AG08396 (cell line): ENCODE measurements at places on chromosomes 5 and 9.

DNA sequence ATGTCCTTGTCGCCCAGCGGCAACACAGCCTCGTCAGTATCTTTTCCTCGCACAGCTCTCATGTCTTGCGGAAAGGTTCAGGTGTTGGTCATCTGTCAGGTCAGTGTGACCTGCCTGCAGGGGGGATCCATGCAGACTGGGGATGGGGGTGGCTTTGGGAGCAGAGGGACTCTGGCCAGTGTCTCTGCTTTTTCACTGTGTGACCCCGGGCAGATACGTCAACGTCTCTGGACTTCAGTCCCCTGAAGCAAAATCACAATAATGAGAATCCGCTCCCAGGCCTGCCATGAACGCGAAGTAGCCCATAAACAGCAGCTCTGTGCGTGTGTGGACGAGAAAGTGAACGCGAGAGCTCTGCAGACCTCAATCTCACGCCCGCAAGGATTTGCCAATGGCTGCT is 75.7 kb upstream of the FCN1 start:
- DNase-seq = no peak

DNA sequence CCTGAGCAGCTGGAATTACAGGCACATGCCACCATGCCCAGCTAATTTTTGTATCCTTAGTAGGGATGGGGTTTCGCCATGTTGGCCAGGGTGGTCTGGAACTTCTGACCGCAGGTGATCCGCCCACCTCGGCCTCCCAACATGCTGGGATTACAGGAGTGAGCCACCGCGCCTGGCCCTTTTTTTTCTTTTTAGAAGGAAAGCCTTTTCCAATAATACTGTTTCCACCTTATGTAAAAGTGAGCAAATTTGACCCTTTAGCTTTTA is 23.7 kb upstream of the F2R start:
- no peak for DNase-seq

DNA sequence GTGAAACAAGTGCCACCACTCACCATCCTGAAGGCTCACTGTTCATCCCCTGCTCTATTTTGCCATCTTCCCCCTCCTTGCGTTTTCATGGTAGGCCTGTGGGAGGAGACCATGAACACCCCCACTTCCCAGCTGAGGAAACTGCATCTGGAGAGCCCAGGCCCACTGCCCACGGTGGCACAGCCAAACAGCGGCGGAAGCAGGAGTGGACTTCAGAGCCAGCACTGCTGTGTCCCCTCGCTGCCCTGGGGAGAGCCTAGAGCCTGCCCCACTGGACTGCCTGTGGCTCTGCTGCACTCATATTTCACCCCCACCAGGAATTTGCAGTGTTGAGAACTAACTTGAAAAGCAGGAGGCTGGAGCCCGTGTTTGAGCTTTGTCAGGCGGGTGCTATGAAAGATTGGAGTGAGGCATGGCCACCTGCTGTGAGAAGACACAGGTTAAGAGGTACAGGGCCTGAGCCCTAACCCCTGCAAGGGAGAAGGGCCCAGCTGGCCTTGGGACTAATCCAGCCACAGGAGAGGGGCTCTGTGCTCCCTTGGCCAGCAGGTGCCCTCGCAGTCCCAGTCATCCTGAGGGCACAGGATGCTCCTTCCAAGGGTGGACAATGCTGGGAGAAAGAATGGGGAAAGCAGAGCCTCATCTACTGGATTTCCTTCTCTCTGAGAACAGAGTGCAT is 79.0 kb downstream of the MACROH2A1 start:
- no peak for DNase-seq

- DNase-seq = no peak
These were observed 96.7 kb upstream of the CLINT1 start for GRCh38 chr5:157955541-157956172.

- no peak for DNase-seq
These were observed 28.8 kb downstream of the AK8 start for GRCh38 chr9:132849185-132849706.

- DNase-seq = no peak
These were observed 74.7 kb downstream of the MSX2 start for GRCh38 chr5:174799121-174799520.

DNA sequence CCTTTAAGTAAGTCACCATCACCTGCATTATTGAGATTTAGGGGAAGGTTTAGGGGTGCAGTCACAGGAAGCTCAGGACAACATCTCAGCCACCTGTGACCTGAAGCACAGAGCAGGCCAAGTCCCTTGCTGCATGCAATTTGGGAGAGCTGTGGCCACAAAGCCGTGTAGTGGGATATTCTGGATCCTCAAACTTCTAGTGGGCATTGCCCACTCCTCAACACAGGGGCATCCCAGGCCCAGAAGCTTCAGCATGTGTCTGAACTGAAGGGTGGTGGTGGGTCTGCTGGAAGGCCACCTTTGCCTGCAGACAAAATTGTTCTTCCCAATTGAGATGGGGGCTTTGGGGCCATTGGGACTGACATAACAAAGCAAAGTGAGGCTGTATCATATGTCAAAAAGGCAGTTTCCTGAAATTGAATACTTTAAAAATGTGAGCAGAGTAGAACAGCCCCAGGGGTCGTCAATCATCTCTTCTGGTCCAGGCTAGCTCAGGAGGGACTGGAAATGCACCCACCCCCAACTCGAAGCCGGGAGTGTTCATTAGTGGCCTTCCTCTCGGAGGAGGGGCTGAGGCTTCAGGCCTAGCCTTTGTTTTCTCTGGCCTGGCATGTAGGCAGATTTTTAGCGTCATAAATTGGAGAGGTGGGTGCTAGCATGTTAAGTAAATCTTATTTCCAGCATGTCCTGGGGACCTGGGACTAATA is 2.8 kb upstream of the GADD45G start:
- no peak for DNase-seq

GRCh38 chr9:92762781-92763708 is 1.6 kb downstream of the BICD2 start:
- no peak for DNase-seq
